Left colon (tissue), 2 donors: ENCODE measurements at places on chromosomes 6 and 20.
A peak's percentile ranks its signal among the peaks of the same experiment; 100 is the strongest.

DNA sequence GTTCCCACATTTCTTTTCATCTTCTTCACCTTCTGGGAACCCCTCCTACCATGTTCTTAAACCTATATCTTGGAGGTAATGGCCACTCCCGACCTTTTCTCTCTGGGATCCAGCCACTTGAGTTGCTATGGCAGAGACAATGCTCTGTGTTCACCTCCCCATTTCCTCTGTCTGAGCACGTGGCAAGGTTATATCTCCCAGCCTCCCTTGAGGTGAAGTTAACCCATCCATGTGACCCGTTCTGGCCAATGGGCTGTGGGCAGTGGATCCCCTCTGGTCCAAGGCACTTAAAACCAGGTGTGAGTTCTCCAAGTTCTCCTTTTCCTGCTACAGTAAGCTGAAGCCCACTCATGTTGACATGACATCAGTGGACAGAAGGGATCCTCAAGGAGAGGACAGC, 261.4 kb downstream of the LRFN2 start:
- DNase-seq = no peak

- DNase-seq = no peak
Measured at GRCh38 chr6:146339716-146340115, 203.9 kb upstream of the RAB32 start.

GRCh38 chr6:34004706-34005105, 141.2 kb downstream of the GRM4 start:
- peak; percentile 67 for DNase-seq

DNA sequence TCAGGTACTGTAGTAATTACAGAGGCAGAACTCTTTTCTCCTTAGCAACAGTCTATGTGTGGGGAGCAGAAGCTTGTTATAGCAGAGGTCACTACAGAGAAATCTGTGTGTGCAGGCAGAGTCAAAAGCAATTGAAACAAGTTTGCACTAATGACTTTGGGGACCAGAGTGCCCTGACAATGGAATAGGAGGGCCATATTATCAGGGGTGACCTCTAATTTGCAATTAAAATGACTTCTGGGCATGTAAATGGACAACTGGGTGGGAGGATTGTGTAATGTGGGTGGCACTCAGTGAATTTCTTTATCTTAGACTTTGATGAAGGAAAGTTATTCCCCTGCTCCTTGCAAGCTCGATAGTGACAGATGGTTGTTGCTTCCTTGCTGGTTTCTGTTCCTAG, 127.2 kb downstream of the PLCB4 start:
- no peak for DNase-seq

- no peak for DNase-seq
Measured at GRCh38 chr20:49792006-49792405, 20.6 kb upstream of the SLC9A8 start.

GRCh38 chr6:79673947-79674346, 42.8 kb downstream of the SH3BGRL2 start:
- DNase-seq = no peak

DNA sequence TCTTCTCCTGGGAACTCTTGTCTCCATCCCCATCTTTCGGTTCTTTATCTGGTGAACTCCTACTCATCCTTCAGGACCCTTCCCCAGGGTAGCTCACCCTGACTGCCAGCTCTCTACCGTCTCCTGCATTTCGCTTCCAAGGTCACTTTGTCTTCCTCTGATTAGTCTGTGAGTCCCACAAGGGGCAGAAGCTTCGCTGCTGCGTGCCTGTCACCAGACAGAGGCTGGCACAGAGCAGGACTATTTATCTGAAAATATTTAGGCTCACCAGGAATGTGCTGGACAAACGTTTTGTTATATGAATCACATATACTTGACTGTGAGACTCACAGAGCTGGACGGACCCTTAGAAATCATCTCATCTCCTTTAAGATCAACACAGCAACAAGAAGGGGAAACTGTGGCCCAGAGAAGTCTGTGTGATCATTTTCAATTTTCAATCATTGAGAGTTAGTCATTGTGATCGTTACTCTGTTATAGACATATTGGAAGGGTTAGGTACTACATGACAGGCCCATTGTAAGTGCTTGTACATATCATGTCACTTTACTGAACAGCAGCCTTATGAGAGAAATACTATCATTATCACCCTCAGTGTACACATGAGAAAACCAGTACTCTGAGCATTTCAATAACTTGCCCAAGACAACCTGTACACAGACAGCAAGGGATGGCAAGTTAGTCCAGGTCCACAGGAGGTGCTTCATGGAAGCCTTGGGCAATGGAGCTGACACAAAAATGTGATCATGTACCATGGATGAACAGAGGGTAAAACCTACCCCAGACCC, 51.4 kb downstream of the JPH2 start:
- DNase-seq = no peak

DNA sequence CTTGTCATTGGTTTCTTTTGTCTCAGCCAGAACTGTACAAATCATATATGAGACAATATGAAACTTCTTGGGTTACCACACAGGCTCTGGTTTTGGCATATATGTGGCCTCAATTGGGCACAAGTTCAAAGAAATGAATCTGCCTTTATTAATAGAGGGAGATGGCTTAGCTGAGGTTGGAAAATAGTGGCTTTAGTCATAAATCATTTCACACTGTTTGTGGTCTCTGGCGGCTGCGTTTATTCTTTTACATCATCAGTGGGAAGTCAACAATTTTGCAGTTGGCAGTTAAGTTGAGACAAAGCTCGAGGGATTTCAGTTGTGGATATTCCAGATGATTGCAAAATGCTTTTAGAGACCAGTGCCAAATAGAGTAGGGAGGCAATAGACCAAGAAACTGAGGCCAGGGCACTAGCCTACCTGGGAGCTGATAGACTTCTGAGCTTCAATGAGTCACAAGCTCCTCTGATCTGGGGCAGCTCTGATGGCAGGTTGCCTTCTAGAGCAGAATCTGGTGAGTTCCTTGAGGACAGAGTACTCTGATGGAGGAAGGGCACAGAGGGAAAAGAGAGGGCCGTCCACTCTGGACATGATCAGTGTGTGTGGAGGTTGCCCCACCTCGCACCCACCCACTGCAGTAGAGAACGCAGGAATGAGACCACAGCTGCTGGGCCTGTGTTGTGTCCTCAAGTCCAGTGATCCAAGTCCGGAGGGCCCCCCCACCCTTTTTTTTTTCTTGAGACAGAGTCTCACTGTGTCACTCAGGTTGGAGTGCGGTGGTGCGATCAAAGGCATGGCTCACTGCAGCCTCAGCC, 73.5 kb downstream of the ARMC2 start:
- DNase-seq = no peak

DNA sequence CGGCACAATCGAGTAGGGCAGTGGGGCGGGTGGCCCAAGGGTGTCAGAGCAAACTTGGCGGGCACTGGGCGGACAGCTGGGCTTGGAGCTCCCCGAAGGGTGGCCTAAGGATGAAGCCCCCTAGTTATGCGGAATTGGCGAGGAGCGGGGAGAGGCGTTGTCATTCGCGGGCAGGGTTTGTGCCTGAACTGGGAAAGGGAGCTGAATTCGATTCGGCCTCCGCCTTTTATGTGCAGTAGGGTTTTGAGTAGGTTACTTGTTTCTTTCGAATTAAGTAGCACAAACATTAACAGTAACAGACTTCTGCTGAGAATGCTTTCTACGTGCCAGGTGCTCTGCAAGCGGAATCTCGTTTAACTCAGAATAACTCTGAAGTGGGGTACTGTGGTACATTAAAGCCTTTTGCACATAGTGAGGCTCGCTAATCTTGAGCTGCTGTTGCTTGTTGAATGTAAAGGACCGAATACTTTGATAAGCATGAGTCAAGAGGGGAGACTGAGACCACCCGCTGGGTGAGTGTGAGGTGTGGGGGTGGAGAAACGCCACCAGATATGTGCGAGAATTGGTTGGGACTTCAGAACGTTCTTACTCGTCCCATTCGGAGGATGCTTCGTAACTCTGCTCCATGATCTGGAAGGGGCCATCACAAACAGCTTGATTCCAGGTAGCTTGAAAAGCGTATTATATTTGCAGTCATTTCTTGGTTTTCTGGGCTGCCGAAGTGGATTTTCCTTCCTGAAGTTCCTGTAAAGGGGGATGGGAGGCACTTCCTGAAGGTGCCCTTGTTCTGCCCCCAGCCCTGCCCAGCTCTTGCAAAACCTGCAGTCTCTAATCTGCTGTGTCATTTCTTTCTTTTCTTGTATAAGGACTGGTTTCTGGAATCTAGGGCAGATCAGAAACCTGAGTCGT, 833 bp downstream of the RAB5IF start:
- DNase-seq = peak; percentile 58

DNA sequence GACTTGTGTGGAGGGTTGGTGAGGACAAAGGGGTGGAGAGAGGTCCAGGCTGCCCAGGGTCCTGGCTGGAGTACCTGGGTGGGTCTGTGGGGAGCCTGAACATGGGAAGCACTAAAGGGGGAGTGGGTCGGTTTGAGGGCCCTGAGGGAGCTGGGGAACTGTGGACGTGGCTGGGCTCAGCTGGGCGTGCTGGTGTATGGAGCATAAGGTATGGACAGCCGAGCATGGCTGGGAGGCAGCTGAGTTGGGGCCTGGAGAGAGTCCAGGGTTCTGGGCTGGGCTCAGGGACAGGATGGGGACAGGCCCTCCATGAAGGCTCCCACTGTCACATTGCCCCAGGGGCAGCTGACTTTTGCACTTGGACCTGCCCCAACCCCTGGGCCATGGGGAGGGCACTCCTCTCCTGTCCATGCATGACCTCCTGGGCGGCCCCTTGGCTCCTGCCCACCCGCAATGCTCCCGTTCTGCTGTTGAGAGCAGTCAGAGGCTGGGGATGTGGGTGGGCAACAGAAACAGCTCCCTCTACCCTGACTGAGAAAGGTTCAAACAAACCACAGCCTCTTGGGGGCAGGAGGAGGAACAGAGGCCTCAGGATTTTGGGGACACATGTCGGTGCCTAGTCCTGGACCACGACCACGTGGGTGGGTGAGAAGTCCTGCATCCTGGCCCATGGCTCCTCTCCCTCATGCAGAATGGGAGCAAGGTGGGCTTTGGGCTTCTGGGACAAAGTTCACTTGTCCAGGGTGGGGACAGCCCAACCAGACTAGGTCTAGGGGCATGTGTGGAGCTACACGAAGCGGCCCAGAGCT, 4.5 kb downstream of the C20orf204 start:
- no peak for DNase-seq
